Activated naive CD8-positive, alpha-beta T cell treated with anti-CD3 and anti-CD28 coated beads, Interleukin-2, amount 50 U/mL, for 24 hours (primary cell): ENCODE measurements at places on chromosomes 7 and 10.

DNA sequence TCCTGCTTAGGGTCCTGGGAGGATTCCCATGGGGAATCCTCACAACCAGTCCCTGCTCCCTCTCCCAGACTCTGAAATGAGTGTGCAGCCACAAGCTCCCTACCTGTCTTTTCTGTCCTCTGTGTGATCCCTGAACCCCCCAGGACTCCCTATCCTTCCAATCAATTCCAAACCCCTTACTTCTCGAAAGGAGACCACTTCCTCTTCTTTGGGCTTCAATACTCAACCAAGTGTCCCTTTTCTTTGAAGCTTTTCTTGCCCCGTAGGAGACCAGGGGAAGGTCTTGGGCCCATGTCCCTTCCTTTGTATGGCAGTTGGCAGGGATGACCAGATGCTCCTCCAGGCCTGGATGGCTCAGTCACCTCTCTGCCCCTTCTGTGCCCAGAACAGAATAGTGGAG is 1.7 kb downstream of the AEBP1 start:
- peak overlapping the region; percentile 81 for H3K4me3 ChIP-seq
- H3K27ac ChIP-seq, result no peak overlapping the region
- H3K27me3 ChIP-seq, result peaks cover 6% of the 10 kb centered on the region
- no peak for DNase-seq

- H3K36me3 ChIP-seq, result no peaks in the 10 kb centered on the region
- no peak overlapping the region for H3K27ac ChIP-seq
- H3K27me3 ChIP-seq, result peaks cover 19% of the 10 kb centered on the region
- no peak for DNase-seq
These were observed 17.4 kb upstream of the BAIAP2L1 start for GRCh38 chr7:98418271-98418635.

- no peaks in the 10 kb centered on the region for H3K4me1 ChIP-seq
- H3K36me3 ChIP-seq, result no peaks in the 10 kb centered on the region
- no peak overlapping the region for H3K27ac ChIP-seq
- no peak overlapping the region for H3K4me3 ChIP-seq
- H3K27me3 ChIP-seq, result peaks cover 2% of the 10 kb centered on the region
These were observed 203.0 kb downstream of the FANK1 start for GRCh38 chr10:126099366-126099765.

DNA sequence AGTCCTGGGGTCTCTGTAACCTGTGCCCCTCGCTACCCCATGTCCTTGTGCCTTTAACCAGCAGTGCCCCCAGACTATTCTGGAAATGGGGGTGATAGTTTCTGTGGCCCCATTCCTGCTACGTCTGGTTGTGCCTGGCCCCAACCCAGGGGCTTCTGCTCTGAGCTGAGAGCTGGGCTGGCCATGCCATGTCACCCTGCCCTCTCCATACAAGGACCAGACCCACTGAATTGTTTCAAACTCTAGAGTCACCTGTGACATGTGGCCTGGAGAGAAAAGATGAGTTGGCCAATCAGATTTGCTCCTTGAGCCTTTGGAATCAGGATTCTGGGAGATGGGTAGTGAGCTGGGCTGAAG is 108.6 kb downstream of the GRK5 start:
- peak overlapping the region; percentile 91 for H3K27ac ChIP-seq
- H3K27me3 ChIP-seq, result peaks cover 18% of the 10 kb centered on the region
- H3K4me3 ChIP-seq, result peak overlapping the region; percentile 40
- H3K4me1 ChIP-seq, result peaks cover 78% of the 10 kb centered on the region
- peaks cover 13% of the 10 kb centered on the region for H3K36me3 ChIP-seq
- no peak for DNase-seq

DNA sequence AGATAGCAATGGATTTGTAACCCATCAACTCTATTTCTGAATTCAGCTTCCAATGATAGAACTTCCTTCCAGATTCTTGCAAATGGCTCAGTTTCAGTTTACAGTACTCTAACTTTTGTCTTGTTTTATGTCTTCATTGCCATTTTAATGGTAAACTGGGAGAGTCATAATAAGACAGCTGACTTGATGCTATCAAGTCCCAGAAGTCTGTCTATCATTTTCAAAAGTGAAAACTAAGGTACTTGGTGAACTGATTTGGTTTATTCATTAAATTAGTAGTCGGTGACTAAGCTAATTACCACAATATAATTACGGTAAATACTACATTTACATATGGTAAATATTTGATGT is 25.0 kb downstream of the RTKN2 start:
- no peak for DNase-seq
- H3K4me1 ChIP-seq, result peaks cover 32% of the 10 kb centered on the region
- peak overlapping the region; percentile 38 for H3K4me3 ChIP-seq
- no peaks in the 10 kb centered on the region for H3K36me3 ChIP-seq
- peak overlapping the region; percentile 73 for H3K27ac ChIP-seq
